ENCODE measurements at places on chromosomes 7 and 10. TPM values are rescaled to one million over a fixed set of nuclear protein-coding genes. Genes with fewer than 3 reads are reported as not detected.
A peak's percentile ranks its signal among the peaks of the same experiment; 100 is the strongest.

DNA sequence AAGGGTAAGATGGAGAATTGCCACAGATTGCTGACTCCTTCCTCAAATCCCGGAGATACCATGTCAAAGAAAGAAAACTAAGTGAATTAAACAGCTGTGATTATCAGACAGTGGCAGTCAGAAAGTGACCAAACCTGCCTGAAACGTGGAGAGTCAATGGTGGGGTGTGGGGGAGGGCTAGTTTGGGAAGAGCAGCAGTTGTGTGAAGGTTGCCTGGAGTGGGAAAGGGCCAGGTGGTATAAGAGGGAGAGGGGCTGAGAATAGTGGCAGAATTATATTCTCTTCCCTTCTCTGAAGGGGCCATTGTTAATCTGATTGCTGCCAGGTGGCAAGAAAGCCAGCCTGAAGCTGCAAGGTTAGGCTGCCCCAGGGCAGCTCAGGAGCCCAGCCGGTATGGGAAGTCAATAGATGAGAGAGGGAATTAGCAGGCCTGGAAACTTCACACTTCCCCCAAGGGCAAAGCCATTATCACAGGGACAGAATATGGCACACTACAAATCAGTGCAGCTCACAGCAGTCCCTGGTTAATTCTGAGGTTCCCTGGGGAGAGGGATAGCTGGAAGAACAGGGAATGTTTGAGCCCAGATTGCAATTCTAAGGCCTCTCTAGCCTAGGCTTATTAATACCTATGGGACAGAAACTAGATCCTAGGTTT is 83.9 kb upstream of the ITGB1 start:
- DNase-seq: no peak

DNA sequence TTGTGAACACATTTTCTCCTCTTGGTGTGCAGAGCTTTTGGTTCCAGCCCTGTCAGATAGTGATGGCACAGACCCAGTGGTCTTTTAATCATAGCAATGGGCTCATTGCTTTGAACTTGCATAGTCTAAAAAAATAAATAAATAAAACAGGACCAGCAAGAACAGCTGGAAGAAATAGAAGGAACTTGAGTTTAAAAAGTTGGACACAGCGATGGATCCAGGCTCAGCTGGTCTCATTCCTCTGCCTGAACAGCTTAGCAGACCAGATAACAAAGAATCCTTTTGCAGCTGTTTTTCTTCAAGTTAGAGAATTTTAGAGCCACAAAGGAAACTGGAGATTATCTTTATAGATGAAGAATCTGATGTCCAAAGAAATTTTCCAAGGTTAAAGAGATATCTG is 1005.6 kb downstream of the LRMDA start:
- DNase-seq: no peak

GRCh38 chr10:132363921-132364593 is 32.1 kb downstream of the LRRC27 start:
- no peak for DNase-seq

DNA sequence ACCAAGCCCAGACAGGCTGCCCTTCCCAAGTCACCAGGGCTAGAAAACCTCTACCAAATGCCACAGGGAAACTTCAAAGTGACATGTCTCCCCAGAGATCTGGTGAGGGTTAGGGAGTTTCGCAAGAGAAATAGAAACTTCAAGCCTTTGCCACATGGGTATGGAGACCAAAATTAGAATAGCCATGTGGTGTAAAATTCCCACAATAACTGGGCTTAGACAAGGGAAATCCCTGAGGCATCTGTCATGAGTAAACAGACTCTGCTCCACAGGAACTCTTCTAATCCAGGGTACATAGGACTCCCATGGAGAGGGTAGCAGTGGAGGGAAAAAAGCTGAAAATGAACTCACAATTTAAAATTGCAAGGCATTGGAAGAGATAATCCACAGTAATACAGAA is 14.3 kb downstream of the ADAM12 start:
- DNase-seq: no peak

DNA sequence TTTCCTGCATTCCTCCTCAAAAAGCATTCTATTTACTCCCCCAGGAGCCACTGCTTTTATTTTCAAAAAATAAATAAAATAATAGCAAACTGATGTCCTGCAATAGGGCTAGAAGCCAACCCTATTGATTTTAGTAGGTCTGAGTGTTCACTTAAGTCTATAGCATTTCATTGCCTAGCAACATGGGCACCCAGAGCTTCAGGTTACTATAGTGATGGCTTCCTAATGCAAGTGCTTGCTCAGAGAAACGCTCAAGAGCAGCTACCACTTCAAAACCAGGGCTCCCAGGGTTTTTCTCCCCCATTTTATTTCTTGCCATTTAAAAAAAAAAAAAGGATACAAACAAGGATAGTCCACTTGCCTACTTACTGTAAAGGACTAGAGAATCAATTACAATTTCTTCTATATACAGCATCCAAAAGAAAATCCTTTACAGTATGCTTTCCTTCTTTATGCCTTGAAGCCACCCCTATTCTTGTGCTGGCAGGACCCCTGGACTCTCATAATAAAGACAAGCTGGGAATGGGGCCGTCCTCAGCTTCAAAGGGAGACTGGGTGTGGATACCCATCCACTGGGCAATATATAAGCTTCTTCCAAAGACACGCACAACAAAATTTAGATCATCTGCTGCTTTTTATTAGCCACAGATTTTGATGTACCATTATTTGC is 133.3 kb downstream of the VPS41 start:
- DNase-seq: no peak

GRCh38 chr7:45658716-45659495 is 84.7 kb downstream of the ADCY1 start:
- no peak for DNase-seq

GRCh38 chr7:12519682-12520009 is 50.9 kb upstream of the SCIN start:
- DNase-seq: no peak

- DNase-seq: no peak
Observed at GRCh38 chr7:132575419-132575981, 770 bp downstream of the PLXNA4 start.

- no peak for DNase-seq
Observed at GRCh38 chr10:100229819-100230422, 525 bp upstream of the CHUK start.

DNA sequence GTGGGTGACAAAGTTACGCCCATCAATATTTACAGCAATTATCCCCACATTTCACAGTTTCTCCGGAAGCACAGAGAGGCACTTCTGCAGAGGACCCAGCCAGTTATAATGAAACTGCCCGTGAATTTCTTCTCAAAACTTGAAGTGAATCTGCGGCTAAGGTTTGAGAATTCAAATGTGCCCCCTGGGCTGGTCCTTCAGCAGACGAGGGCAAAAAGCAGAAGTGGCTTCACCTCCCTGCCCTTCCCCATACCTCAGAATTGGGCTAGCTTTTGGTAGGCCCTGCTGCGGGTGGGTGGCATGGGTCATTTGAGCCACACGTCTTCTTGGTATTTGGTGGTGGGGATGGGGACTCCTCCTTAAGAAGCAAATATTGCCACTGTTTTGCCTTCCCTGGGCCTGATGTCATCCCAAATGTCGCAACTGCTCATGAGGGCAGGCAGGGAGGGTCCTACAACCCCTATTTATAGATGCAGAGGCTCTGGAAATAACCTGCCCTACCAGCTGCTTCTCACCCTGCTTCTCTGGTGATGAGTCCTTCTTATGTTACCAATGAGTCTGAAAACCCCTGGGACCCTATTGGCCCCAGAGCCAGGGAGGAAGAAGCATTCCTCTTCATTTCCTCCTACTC is 16.6 kb upstream of the WDFY4 start:
- DNase-seq: no peak

- peak; percentile 41 for DNase-seq
Observed at GRCh38 chr10:26890956-26891355, 30.2 kb upstream of the ABI1 start.

Gene CAMK2B
- total RNA-seq: 0.68 TPM

Gene LAMB4
- total RNA-seq: not detected

Gene ODAD2
- total RNA-seq: 1.3 TPM

Measured in kidney epithelial cell (primary cell).